ENCODE measurements at places on chromosomes 7 and 10.

DNA sequence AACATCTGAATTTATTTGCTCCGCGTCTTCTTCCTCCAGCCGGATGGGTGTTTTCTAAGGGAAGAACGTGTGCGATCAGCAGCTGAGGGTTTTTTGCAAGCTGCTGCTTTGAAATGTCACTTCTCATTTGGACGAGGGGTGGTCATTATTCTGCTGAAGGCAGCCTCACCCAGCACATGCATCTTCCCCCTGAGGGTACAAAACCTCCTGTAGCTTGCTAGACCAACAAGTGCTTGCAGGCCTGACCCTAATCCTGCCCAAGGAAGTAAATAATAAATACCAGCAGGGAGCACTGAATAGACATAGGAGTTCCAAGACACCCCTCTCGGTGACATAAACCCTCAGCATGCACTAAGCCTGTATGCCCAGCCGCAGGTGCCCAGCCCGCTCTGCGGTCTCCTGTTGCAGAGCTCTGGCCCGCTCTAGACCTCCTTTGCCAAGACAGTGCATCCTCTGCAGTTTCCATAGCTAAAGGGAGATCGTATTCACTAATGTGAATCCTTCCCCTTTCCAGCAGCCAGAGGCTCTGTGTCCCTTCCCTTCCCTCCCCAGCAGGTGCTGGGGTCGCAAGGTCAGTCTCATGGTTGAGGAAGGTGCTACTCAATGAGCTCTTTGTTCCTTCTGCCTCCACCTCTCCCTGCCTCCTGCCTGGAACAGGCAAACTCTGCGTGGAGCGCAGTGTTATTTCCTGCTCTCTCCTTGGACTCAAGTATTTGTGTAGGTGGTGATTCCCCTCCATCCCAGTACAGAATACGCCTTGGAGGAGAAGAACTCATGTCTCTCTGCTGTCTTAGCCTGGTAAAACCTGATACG is 36.6 kb downstream of the SBDS start:
- DNase-seq, result no peak

- no peak for DNase-seq
These were observed 66.4 kb downstream of the HK1 start for GRCh38 chr10:69344591-69345252.

- DNase-seq, result no peak
These were observed 154.0 kb downstream of the CAMK1D start for GRCh38 chr10:12503311-12503710.

DNA sequence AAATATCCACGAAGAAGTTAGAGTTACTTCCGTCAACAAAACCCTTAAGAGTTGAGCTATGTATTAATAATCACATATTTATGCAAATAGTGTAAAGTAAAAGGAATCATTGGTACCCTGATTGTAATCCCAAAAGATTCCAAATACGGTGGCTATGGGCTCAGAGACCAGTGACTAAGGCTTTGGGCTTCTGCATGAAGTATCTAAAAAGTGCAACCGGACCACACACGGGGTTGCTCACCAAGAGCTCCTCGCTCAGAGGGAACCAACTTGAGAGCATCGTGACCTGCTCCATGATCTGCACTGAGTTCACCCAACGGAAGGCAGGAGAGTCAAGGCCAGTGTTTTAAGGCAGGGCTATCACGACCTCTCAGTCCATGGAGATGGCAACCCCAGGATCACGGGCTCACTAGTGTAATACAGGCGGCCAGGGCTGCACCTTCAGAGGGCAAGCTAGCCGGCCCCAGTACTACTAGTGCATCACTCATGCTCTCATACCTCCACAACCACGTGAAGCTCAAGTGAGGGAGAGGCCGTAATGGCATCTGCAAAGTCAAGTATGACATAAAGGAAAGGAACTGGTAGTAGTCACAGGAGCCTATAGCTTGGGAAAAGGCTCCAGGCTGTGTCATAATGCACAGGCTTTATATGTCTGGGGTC is 77.1 kb upstream of the CAMK2B start:
- DNase-seq, result no peak
